ENCODE measurements at places on chromosomes 16 and 17.

DNA sequence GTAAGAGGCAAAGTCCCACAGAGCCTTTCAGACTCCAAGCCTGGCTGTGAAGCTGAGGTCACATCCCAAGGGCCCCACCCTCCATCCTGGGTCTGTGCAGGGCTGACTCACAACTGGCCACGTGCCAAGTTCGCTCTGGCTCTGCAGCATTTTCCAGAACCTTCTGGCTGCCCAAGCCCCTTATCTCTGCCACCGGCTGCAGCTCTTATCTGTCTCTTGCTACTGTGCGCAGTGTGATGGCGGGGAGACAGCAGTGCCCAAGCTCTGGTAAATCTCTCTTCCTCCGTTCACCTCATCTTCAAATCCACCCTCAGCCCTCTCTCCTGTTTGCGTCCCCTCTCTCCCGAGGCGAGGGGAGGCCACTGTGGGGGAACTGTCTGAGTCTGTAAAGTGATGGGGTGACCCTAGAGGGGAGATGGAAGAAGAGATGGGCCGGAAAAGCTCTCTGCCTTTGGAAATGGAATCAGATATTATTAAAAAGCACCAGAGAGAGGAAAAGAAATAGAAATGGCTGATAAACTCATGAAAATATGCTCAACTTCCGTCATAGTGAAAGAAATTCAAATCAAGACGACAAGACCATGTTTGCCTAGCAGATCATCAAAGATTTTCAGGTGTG, 162.7 kb upstream of the CDC42EP4 start:
- peak; percentile 55 for DNase-seq

DNA sequence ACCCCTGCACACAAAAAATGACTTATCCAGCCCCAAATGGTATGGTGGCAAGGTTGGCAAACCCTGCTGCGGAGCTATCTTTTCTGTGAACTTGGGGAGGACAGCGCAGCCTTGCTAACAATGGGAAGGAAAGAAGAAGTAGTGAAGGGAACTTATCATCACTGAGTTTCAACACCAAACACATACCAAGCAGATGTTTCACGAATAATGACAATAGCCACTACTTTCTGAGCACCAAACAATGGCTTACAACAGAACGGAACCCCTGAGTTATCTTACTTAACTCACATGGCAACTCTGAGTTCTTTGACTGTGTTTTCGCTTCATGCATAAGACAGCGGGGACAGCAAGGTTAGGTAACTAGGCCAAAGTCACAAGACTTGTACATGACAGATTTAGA, 148.9 kb downstream of the XYLT1 start:
- DNase-seq, result no peak

- peak; percentile 57 for DNase-seq
Measured at GRCh38 chr16:57062329-57062728, 30.1 kb upstream of the CPNE2 start.

- DNase-seq, result no peak
Measured at GRCh38 chr17:881778-882177, 97.8 kb downstream of the NXN start.

GRCh38 chr16:59849716-59850115, 1115.6 kb upstream of the GOT2 start:
- DNase-seq, result no peak

- DNase-seq, result peak; percentile 94
Measured at GRCh38 chr17:81328978-81329926, 34.1 kb upstream of the SLC38A10 start.

- DNase-seq, result peak; percentile 43
Measured at GRCh38 chr17:45857977-45858708, 13.5 kb downstream of the SPPL2C start.

DNA sequence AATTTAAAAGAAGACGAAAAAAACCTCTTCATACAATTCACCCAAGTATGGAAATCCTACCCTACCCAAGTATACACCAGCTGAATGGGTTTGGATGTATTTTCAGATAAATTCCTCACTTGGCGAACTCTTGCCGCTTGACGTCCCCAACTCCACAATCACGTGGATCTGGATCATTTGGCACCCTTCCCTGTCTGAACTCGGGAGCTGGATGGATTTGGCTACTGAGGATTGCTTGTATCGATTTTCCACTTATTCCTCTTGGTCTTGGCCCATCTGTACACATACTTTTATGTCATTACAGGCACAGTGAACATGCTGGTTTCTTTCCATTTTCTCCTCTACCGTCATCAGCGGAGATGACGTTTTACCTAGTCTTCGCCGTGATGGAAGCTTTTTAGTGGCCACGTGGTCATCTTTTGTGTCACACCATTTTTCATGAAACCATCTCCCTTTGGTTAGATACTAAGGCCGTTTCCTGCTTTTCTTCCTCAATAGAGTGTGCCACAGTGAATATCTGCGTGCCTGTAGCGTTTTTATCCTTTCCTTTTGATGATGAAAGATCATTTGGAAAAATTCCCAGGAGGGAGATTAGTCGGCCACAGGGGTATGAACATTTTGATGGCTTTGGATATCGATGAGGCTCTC, 47.1 kb downstream of the CMIP start:
- no peak for DNase-seq

GRCh38 chr17:18148586-18148985, 35.0 kb upstream of the ALKBH5 start:
- no peak for DNase-seq

GRCh38 chr17:73595479-73595878, 48.8 kb downstream of the SDK2 start:
- DNase-seq, result peak; percentile 64

GRCh38 chr17:74563358-74563757, 4.0 kb downstream of the CD300H start:
- no peak for DNase-seq

- no peak for DNase-seq
Measured at GRCh38 chr17:64282753-64283080, 19.7 kb upstream of the TEX2 start.

DNA sequence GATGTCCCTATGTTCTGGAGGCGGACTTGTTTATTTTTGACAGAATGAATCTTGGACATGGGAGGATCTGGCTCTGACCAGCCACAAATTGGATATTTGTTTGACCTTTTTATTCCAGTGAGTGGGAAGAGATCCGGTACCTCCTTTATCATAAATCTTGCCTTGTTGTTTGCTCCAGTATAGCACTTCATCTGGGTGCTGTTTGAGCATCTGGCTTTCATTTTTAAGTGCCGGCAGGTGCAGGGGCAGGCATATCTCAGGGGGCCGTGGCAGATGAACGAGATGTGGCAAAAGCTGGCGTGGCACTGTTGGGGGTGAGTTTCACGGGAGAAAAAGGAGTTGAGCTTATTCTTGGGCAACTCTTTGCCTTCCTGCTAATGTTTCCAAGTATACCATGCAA, 37.8 kb downstream of the MSI2 start:
- DNase-seq, result no peak

DNA sequence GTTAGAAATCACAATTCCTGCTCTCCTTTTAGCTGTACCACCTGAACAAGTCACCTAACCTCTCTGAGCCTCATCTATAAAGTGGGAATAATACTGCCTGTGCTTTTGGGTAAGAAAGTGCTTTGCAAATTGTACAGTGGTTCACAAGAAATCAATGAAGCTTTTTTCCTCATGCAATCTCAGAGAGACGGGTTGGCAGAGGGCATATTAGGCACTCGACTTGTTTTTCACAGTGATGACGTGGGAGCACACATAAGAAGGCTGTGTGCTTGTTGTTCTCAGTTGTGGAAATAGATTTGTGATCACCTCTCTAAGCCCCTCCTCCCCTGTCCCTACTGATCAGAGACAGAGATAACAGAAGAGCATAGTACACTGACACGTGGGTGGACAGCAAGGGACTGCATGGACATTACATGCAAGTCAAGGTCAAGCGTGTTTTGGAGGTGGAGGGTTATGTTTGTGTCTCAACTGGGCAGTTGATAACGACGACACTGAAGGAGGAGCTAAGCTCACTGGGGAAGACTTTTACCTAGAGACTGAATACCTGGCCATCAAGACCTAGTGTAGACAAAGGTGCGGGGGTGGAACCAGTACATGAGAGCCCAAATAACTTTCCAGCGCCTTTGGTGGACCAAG, 1.7 kb upstream of the GPT2 start:
- DNase-seq, result no peak

- no peak for DNase-seq
Measured at GRCh38 chr16:88536510-88536909, 33.7 kb upstream of the ZC3H18 start.

- no peak for DNase-seq
Measured at GRCh38 chr17:65657251-65657828, 95.9 kb upstream of the AXIN2 start.

DNA sequence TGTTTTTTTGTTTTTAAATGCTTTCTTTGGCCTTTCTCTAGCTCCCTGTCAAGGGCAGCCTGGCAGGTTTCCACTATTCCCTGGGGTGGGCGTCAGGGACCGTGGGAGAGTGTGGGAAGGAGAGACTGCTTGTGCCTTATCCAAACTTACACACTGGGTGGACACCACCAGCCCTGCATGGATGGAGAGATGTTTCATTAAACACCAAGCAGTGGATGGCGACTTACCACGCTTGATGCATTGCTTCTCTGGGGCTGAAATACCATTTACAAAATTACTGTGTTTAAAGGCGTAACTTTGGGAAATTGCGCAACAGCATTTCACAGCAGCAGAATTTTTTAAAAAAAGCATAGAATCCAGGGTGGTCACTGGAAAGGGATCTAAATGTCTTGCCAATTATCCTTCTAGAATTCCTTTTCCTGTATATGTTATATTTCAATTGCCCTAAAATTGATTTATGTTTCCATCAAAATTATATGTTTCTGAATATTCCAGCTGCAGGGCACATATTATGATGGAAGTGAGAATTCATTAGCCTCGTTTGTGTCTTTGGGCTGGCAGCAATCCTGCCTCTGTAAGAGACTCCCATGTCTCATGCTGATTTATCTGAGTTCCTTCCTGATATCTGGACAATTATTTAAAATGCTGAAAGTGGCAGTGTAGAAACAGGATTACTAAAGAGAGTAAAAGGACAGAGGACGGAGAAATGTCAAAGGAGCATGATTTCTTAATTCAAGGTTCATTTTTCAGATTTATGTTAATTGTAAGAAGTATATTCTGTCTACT, 247.3 kb downstream of the GRIN2A start:
- no peak for DNase-seq
